ENCODE measurements at places on chromosomes 3 and 15. TPM values are rescaled to one million over a fixed set of nuclear protein-coding genes. Genes with fewer than 3 reads are reported as not detected.
A peak's percentile ranks its signal among the peaks of the same experiment; 100 is the strongest.

GRCh38 chr15:68401496-68402431 lies 30.2 kb downstream of the ITGA11 start:
- DNase-seq = no peak

Gene PCSK6
- 0.72 TPM for total RNA-seq

Gene CLEC3B
- 48.9 TPM for total RNA-seq

- peak; percentile 23 for DNase-seq
Observed at GRCh38 chr15:66429117-66429516, 42.4 kb downstream of the MAP2K1 start.

Gene GASK1A
- 0.88 TPM for total RNA-seq

Gene PRR23A
- not detected for total RNA-seq

DNA sequence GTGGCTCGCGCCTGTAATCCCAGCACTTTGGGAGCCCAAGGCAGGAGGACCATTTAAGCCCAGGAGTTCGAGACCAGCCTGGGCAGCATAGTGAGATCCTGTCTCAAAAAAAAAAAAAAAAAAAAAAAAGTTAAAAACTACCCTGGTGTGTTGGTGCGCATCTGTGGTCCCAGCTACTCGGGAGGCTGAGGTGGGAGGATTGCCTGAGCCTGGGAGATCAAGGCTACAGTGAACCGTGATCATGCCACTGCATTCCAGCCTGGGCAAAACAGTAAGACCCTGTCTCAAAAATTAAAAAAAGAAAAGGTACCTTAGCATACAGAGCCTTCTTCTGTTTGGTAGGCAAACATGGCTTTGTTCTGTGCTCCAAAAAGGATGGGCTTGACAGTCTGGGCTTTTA lies 57.5 kb downstream of the PTPRG start:
- no peak for DNase-seq

GRCh38 chr15:94834494-94834893 lies 603.1 kb downstream of the MCTP2 start:
- no peak for DNase-seq

GRCh38 chr3:71018799-71019198 lies 564.7 kb downstream of the FOXP1 start:
- no peak for DNase-seq

Gene CCR9
- total RNA-seq = not detected

Gene KPNA1
- total RNA-seq = 44.5 TPM

DNA sequence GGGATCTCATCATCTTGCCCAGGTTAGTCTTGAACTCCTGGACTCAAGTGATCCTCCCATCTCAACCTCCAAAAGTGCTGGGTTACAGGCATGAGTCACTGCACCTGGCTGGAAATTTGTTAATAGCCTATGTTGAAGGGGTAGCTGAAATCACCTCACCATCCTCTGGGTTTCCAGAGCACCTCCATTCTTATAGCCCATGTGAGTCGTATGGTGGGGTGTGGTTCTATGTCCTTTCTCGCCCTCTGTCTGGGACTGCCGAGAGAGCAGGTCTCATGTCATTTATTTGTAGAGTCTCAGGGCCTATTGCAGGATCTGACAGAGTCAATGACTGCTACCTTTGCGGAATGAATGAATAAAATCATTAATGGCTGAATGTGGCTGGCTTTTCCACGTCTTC lies 20.9 kb downstream of the CEMIP start:
- no peak for DNase-seq

- no peak for DNase-seq
Observed at GRCh38 chr3:12742330-12743107, 16.5 kb downstream of the TMEM40 start.

DNA sequence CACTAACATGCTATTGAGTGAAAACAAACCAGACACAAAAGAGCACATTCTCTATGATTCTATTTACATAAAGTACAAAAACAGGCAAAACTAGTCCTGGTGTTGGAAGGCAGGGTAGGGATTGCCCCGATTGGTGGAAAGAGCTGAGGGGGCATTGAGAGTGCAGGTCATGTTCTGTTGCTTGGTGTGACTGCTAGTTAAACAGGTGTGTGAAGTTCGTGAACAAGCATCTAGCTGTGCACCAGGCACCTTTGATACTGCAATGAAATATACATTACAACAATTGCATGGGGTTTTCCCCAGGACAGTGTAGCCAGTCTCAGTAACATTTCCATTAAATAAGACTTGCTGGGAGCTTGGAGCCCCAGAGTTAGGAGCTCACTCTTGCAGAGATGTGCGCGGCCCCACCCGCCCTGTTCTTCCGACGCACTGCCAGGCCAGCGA lies 26.3 kb upstream of the THRB start:
- no peak for DNase-seq

- peak; percentile 66 for DNase-seq
Observed at GRCh38 chr3:42706721-42707619, 4.4 kb upstream of the HHATL start.

- peak; percentile 94 for DNase-seq
Observed at GRCh38 chr15:75648156-75649000, 666 bp downstream of the SNX33 start.

DNA sequence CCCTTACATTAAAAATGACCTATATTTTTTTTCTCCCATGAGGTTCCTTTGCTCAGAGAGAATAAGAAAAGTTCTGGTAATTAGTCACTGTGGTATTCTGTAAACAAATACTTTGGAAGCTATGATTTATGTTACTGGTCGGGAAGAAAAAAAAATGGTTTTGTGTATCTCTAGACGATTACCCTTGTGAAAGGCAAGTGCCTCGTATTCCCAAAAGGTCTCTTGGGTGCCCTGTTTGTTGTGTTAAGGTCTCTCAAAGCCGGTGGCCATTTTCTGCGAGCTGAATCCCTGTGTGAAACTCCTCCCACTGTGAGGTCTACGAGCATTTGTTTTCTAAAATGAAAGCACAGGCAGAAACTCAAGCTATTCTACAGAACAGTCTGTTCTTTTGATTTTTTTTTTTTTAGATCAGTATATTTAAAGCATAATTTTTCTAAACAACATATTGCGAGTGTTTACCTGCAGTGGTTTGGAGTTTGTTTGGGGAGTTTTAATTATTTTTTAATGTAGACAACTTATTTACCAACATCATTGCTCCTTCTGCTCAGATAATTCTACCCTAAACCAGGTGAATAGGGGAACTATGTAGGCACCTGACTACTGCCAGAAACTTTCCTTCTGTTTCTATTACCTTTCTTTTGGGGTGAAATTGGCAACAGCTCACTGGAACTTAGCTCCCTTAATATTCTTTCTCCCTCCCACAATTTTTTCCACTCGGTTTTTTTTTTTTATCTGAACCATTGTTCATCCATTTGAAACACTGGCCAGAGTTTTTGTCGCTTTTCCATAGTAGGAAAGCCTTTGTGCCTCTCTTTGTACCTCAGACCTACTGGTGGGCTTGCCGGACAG lies 44.0 kb downstream of the ZBTB38 start:
- DNase-seq = no peak

DNA sequence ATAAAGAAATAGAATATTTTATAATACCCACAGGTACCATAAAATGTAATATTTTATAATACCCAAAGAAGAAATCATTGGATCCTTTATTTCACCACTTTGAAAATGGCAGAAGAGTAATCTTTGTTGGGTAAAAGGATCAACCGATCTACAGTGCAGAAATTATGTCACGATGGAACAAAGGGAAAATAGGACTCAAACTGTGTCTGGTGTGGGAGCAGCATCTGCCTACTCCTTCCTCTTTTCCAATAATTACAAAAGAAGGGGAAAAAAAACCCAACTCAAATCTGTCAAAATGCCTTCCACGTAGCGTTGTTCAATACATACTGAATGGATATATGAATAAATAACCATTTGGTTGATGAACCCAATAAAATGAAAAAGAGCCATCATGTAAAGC lies 492.6 kb upstream of the TBL1XR1 start:
- DNase-seq = no peak
